Trophoblast cell (in vitro differentiated cells and primary cell): ENCODE measurements at places on chromosomes 3 and 15.

DNA sequence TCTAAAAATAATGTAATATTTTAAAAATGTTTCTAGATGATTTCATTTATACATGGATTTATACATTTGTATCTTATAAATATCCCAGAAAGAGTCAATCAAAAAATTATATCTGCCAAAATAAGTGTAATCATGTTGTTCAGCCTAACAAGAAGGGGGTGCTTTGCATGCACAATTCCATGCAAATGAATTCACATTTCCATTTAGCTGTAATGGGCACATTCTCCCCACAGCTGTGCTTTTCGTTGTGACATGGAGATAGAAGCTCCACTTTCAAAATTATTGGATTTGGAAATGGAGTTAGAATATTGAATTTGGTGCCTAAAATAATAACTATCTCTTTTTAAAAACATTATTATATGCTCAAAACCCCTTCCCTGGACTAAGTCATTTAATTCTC is 270.6 kb downstream of the PTPRG start:
- no peak overlapping the region for H3K27ac ChIP-seq
- no peaks in the 10 kb centered on the region for H3K27me3 ChIP-seq
- H3K36me3 ChIP-seq = no peaks in the 10 kb centered on the region
- DNase-seq = no peak
- H3K4me3 ChIP-seq = no peak overlapping the region

DNA sequence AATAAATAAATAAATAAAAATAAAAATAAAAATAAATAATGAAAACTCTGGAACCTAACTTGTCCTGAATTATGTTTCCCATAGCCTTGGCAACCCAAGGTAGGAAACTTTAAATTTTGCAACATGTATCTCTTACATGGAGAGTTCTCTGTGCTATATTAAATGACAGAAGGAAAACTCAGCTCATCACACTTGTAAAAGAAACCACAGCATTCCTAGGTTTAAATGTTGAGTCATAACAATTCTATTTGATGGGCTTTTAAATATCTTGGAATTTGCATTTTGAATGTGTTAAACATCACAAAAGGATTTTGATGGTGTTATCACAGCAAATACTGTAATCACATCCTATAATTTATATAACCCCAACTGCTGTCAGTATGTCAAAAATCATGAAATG is 144.2 kb downstream of the LRTM1 start:
- no peaks in the 10 kb centered on the region for H3K27me3 ChIP-seq
- H3K27ac ChIP-seq = no peak overlapping the region
- H3K4me3 ChIP-seq = no peak overlapping the region

DNA sequence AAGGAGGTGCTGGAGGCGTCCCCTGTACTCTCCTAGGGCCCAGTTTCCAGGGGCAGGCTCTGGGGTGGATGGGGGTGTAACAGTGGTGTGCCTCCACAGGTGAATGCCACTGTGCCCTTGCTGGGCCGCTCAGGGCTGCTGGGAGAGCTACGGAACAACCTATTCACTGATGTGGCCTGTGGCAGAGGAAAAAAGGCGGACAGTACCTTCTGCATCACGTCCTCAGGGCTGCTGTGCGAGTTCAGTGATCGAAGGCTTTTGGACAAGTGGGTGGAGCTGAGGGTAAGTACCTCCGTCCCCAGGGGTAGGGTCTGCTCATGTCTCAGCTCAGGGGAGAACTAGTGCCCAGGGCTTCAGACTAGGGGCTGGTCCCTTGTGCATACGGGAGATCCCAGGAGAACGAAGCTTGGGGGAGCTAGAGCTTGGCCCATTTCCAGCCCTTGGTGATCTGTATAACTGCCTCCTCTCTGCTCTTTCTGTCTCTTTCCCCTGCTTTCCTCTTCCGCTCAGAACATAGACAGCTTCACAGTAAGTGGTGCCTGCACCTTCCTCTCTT is 15.0 kb upstream of the JMJD7 start:
- H3K27ac ChIP-seq = no peak overlapping the region
- DNase-seq = no peak
- no peaks in the 10 kb centered on the region for H3K27me3 ChIP-seq
- H3K36me3 ChIP-seq = peaks cover 49% of the 10 kb centered on the region

DNA sequence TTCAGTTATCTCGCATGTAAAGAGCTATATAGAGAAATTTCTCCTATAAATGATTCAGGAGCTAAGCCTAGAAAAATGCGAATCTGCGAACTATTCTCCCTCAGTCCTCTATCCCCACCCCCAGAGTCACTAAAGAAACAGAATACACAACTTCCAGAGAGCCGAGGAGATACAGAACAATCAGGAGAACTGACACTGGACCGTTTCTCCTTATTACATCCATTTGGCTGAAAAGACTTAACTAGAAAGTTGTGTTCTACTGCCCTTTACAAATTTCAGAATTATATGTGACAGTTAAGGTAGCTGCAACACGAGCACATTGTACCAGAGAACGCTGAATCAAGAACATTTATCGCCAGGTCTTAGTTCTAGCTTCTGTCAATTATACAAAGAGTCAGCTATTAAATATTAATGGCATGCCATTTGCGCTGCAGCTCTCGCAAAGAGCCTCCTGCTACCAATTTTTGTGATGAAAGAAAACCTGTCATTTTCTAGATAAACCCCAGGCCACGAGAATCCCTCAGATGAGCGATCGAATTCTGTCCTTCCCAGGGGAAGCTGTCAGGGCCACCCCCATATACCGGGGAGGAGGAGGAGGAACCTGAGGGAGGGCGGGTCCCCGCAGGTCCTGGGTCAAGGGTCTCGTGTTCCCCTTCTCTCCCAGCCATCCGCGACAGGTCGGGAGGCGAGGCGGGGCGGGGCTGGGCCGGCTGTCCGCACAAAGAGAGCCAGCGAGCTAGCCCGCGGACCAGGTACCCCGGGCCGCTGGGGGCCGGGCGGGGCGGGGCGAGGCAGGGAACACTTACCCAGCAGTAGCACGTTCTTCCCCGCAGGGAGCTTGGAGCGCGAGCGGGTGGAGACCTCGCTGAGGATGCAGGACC is 878 bp downstream of the DYNC1LI1 start:
- H3K27me3 ChIP-seq = no peaks in the 10 kb centered on the region
- peak overlapping the region; percentile 95 for H3K4me3 ChIP-seq
- no peaks in the 10 kb centered on the region for H3K4me1 ChIP-seq
- peak overlapping the region; percentile 84 for H3K27ac ChIP-seq
- H3K36me3 ChIP-seq = peaks cover 4% of the 10 kb centered on the region

- H3K4me1 ChIP-seq = no peaks in the 10 kb centered on the region
- H3K27me3 ChIP-seq = no peaks in the 10 kb centered on the region
- no peak overlapping the region for H3K27ac ChIP-seq
- H3K36me3 ChIP-seq = no peaks in the 10 kb centered on the region
- H3K4me3 ChIP-seq = no peak overlapping the region
Observed at GRCh38 chr3:152278756-152279427, 10.2 kb downstream of the MBNL1 start.

DNA sequence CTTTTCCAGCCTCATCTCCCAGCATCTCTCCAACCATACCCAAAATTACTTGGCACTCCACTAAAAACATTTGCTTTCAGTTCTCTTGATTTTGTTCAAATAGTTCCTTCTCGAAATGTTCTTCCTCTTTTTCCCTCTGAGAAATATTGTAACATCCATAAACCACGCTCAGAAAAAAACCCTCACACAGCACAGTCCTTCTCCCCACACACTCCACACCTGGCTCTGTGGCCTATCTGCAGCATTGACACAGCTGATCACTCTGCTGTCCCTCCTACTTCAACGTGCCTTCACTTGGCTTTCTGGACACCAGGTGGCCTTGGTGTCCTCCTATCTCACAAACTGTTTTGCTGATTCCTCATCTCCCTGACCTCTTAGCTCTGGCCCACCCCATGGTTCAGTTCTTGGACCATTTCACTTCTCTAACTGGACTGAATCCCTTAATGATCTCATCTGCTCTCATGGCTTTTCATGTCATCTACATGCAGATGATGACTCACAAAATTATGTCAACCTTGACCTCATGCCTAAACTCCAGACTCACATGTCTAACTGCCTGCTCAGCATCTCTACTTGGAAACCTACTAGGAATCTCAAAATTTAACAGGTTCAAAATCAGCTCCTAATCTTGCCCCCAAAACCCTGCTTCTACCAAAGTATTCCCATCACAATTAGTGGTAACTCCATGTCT is 93.3 kb downstream of the TRIM42 start:
- H3K36me3 ChIP-seq = no peaks in the 10 kb centered on the region
- H3K27me3 ChIP-seq = no peaks in the 10 kb centered on the region
- H3K4me3 ChIP-seq = no peak overlapping the region
- no peak overlapping the region for H3K27ac ChIP-seq

- no peak overlapping the region for H3K4me3 ChIP-seq
- DNase-seq = no peak
- H3K4me1 ChIP-seq = no peaks in the 10 kb centered on the region
- H3K27me3 ChIP-seq = no peaks in the 10 kb centered on the region
Observed at GRCh38 chr3:160577556-160578195, 12.3 kb upstream of the KPNA4 start.

DNA sequence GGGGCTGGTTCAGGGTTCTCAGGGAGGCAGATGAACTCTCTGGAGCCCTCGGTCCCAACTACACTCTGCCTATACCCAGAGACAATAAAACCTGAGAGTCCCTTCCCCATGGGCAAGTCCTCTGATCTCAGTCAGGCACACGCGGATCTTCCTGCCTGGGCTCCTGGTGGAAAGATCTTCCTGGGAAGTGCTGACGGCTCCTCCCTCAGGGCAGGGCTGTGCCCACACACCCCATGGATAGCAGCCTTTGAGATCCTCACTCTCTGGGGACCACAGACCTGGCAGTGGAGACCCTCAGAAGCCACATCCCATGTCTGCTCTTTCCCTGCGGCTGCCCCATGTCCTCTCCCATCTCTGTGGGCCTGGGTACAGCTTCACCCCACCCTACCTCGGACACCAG is 10.4 kb downstream of the SH2D7 start:
- DNase-seq = no peak
- no peaks in the 10 kb centered on the region for H3K27me3 ChIP-seq
- no peak overlapping the region for H3K4me3 ChIP-seq

GRCh38 chr3:50971487-50971924 is 296.8 kb downstream of the DOCK3 start:
- no peak overlapping the region for H3K27ac ChIP-seq
- H3K4me3 ChIP-seq = no peak overlapping the region
- peak; percentile 16 for DNase-seq
- no peaks in the 10 kb centered on the region for H3K4me1 ChIP-seq
- no peaks in the 10 kb centered on the region for H3K27me3 ChIP-seq

DNA sequence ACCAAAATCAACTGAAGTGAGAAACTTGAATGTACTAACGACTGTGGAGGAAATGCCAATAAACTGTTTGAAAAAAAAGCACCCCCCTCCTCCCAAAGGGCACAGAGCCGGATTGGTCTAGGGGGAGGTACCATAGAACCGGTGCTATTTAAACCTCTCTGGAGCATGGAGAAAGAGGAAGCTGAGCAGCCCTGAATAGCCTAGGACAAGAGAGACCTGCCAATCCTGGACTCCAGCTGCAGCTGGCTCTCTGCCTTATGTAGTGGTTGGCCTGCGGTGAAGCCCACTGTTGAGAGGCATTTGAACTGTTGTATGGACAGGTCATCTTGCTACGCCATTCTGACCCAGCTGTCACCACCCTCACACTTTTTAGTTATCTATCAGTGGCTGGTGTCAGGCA is 1.5 kb upstream of the SH3GL3 start:
- no peak overlapping the region for H3K4me3 ChIP-seq
- H3K27me3 ChIP-seq = no peaks in the 10 kb centered on the region
- H3K4me1 ChIP-seq = peaks cover 10% of the 10 kb centered on the region

- peaks cover 6% of the 10 kb centered on the region for H3K4me1 ChIP-seq
- DNase-seq = no peak
- peak overlapping the region; percentile 91 for H3K27ac ChIP-seq
- no peaks in the 10 kb centered on the region for H3K36me3 ChIP-seq
- no peaks in the 10 kb centered on the region for H3K27me3 ChIP-seq
- H3K4me3 ChIP-seq = no peak overlapping the region
Observed at GRCh38 chr3:107133891-107134290, 243.3 kb upstream of the CCDC54 start.

- no peak overlapping the region for H3K27ac ChIP-seq
- DNase-seq = no peak
- no peak overlapping the region for H3K4me3 ChIP-seq
Observed at GRCh38 chr15:25435474-25436243, 3.2 kb downstream of the UBE3A start.

- DNase-seq = no peak
- no peaks in the 10 kb centered on the region for H3K36me3 ChIP-seq
- H3K27me3 ChIP-seq = no peaks in the 10 kb centered on the region
- H3K4me1 ChIP-seq = no peaks in the 10 kb centered on the region
Observed at GRCh38 chr15:27218426-27218825, 247.4 kb downstream of the GABRG3 start.

- no peak overlapping the region for H3K4me3 ChIP-seq
- no peaks in the 10 kb centered on the region for H3K4me1 ChIP-seq
- H3K27me3 ChIP-seq = no peaks in the 10 kb centered on the region
Observed at GRCh38 chr3:8371085-8371551, 130.5 kb upstream of the LMCD1 start.

- no peaks in the 10 kb centered on the region for H3K27me3 ChIP-seq
- no peak for DNase-seq
- H3K4me3 ChIP-seq = no peak overlapping the region
Observed at GRCh38 chr3:161567577-161568361, 71.2 kb downstream of the OTOL1 start.

GRCh38 chr15:68699124-68699880 is 120.5 kb downstream of the CORO2B start:
- H3K36me3 ChIP-seq = no peaks in the 10 kb centered on the region
- H3K27ac ChIP-seq = no peak overlapping the region
- H3K27me3 ChIP-seq = no peaks in the 10 kb centered on the region

GRCh38 chr15:26615188-26615926 is 157.5 kb downstream of the GABRB3 start:
- no peak for DNase-seq
- H3K4me1 ChIP-seq = peaks cover 4% of the 10 kb centered on the region
- no peaks in the 10 kb centered on the region for H3K27me3 ChIP-seq
- no peaks in the 10 kb centered on the region for H3K36me3 ChIP-seq
- H3K27ac ChIP-seq = no peak overlapping the region
- no peak overlapping the region for H3K4me3 ChIP-seq

DNA sequence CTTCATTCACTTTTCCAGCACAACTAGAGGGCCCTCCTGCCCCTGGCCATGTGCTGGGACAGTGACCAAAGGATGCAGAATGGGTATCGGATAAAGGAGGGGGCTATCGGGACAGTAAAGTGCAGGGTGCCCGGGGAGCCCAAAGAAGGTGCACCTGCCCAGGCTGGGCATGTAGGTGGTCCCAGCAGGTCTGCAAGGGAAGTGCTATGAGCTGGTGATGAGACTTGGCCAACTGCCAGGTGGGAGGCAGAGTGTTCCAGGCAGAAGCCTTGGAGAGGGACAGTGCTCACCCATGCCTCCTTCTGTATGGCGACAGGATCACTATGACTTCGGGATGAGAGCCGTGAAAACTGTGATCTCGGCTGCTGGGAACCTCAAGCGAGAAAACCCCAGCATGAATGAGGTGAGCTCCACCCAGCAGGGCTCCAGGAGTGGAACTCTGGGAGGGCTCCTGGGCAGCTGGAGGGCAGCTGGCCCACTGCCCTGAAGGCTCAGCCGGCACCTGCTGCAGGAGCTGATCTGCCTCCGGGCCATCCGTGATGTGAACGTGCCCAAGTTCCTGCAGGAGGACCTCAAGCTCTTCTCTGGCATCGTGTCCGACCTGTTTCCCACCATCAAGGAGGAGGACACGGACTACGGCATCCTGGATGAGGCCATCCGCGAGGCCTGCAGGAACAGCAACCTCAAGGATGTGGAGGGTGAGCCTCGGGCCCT is 48.4 kb downstream of the DNAH1 start:
- no peaks in the 10 kb centered on the region for H3K27me3 ChIP-seq
- H3K27ac ChIP-seq = no peak overlapping the region
- DNase-seq = no peak
- H3K4me1 ChIP-seq = peaks cover 22% of the 10 kb centered on the region
